ENCODE measurements at places on chromosomes 6 and 20.

- DNase-seq = no peak
Observed at GRCh38 chr20:17759449-17759848, 59.7 kb downstream of the BANF2 start.

- DNase-seq = no peak
Observed at GRCh38 chr20:9557411-9557810, 43.0 kb downstream of the LAMP5 start.

GRCh38 chr20:52682237-52682636 lies 289.9 kb upstream of the TSHZ2 start:
- DNase-seq = no peak

DNA sequence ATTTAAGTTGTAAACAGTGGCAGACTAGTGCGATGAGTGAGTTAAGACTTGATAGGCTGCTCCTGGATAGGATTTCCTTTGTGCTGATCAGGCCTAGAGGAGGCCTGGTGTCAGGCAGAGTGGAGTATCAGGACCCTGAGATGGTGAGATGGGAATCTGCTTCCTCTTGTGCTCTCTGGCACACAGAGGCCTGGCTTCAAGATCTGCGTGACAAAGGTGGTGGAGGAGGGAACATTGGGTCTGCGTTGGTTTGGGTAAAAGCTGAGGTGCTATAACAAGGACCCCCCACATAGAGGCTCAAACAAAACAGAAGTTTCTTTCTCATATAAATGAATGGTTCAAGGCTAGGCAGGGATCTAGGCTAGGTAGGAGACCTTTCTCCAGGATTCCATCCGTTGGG lies 20.3 kb downstream of the SCAND1 start:
- no peak for DNase-seq

DNA sequence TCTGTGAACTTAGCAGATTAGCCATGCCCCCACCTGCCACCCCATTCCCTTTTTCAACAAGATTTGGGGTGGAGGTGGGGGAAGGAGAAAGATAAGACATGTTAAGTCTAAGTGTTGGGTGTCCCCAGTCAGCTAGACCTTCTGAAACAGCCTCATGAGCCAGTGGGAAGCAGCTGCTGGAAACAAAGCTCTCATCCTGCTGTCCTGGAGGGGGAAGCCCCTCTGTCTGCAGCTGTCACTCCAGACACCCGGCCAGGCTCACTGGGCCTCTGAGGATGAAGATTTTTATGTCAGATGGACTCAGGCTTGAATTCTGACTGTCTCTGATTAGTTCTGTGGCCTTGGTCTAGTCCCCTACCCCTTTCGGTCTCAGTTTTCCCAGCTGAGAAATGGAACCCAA lies 1.1 kb downstream of the BPIFB3 start:
- no peak for DNase-seq

DNA sequence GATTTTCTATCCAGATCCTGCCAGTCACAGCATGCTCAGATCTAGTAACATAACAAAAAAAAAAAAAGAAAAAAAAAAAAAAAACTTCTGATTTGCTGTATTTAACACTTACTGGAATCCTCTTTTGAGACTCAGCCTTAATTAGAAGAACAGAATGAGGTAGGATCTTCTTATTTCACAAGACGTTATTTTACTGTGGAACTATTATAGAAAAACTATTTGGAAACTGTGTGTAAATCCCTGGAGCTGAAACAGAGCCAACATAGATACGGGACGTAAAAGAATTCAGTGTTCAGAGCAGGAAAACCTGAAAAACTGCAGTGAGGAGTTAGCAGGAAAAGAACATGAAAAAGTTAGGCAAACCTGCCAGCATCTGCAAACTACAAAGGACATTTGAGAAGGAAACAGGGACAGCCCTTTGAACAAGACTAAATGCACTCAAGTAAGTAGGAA lies 3.4 kb upstream of the ZNF217 start:
- no peak for DNase-seq

- no peak for DNase-seq
Observed at GRCh38 chr6:43276577-43277305, 21.3 kb upstream of the SLC22A7 start.

DNA sequence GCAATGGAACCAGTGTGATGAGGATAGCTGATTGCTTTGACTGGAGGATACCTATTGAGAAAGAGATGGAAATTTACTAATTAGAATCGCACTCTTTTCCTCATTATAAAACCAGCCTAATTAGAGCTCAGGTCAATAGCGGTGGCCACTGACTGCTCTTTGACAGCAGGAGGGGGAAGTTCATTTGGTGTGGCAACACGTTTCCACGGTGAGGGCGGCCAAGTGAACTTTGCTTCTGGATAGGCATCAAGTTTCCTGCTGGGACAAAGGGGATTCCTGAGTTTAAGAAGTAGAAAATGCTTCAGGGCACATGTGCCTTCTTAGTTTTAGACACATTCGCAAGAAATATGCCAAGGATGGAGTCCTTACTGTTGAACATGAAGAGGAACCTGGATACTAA lies 145.3 kb upstream of the NRN1 start:
- DNase-seq = no peak

DNA sequence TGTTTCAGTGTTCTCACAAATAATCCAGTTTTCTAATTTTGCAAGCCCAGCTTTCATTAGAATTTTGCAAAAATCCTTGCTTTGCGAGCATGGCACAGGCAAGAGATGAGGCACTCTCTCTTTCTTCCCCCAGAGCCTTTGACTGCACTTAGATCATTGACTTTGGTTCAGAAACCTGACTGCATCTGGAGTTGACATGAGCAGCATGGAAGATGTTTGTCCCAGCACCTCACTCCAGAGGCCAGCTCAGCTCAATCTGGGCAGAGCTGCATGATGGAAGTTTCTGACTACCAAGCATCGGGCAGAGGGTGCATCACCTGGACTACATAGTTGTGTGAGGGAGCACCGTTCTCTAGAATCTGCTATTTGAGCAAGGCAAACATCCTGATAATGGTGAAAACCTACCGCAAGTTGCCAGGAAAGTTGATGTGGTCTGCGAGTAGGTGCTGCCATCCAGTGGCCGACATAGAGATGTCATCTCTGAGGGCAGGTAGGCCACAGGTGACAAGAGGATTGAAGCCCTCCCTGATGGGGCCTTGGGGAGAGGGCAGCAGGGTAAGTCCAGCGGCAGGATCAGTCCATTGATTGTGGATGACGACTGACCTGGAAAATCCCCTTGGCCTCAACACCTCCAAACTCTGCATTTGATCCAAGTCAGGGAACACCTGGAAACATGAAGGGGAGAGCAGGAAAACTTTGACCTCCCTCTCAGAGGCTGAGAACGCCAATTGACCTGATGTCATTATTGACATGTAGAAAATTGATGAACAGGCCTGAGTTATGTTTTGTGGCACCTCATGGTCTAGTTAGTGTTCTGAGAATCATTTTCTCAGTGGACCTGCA lies 3.8 kb upstream of the LPA start:
- DNase-seq = no peak

DNA sequence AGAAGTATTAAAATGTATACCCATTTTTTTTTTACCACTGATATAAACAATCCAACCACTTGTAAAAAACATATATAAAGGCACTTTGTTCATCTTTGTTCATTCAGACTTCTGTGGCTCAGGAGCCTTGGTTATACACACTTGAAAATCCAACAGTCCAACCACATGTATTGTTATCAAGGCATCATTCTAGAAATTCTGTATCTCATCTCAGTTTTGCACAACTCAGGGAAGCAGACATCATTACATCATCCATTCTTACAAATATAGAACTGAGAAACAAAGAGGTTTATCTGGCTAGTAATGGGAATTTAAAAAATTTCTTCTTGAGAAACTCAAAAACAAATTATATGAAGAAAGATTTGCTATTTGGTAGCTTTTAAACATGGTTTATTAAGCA lies 88.1 kb downstream of the HMGCLL1 start:
- DNase-seq = no peak

DNA sequence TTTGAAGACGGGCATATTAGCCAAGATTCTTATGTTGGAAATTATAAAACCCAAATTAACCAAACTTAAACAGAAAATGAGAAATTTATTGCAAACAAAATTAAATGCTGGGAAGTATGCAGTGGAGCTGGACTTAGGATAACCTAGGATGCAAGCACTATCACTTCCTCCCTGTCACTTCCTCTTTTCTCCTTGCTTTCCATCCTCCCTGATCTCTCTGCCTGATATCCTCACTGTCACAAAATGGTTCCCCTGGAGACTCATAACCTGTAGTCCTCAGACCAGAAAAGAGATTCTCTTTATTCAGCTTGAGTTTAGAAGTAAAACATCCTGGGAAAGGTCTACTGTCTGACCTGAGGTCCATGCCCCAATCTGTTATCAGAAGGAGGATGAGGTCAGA lies 7.4 kb upstream of the KLHL32 start:
- DNase-seq = no peak

DNA sequence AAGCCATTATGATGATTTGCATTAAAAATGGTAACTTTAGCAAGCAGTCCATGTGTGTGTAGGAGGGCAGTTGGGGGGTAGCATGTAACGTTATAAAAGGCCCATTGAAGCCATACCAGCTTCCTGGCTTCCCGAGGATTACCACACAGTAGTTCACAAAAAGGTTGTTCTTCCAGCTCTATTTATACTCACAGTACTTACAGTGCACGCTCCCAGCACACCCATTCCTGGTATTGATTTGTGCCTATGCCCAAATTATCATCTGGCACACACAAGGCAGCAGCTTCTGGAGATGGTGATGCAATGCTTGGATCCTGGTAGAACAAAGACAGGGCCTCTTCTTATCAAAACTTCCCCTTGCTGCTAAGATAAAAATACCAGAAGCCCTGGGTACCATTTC lies 436.8 kb downstream of the HAO1 start:
- no peak for DNase-seq

GRCh38 chr6:56004426-56004825 lies 129.0 kb upstream of the BMP5 start:
- DNase-seq = no peak

DNA sequence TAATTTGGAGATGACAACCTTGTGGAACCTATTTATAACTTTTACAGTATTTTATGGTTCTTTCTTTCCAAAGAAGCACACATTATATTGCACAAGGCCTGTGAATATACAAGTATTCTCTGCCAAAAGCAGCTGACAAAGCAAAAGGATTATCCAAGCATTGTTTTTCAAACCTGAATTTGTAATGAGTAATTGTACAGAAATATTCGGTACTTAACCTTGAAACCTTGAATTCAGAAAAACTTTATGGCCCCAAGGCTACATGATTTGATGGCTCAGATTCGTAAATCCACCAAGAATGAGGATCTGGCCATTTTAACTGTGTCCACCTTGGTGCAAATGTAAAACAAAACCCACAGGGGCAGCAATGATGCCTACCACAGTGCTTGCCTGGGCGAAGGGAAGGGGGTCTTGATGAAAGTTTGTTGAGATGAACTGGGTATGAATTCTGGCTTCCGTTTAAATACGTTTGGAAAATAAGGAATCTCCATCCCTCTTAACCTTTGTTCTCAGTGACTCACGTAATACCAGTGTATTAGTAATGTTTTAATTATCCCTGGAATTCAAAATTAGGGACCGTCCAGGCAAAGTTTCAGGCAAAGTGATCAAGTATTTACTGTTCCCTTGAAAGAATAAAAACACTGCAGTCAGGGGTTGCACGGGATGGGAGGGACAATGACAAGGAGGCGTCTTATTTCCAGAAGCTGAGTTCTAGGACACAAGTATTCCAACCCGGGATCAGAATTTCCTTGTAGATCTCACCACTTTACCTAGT lies 2.7 kb upstream of the RBM24 start:
- DNase-seq = no peak

DNA sequence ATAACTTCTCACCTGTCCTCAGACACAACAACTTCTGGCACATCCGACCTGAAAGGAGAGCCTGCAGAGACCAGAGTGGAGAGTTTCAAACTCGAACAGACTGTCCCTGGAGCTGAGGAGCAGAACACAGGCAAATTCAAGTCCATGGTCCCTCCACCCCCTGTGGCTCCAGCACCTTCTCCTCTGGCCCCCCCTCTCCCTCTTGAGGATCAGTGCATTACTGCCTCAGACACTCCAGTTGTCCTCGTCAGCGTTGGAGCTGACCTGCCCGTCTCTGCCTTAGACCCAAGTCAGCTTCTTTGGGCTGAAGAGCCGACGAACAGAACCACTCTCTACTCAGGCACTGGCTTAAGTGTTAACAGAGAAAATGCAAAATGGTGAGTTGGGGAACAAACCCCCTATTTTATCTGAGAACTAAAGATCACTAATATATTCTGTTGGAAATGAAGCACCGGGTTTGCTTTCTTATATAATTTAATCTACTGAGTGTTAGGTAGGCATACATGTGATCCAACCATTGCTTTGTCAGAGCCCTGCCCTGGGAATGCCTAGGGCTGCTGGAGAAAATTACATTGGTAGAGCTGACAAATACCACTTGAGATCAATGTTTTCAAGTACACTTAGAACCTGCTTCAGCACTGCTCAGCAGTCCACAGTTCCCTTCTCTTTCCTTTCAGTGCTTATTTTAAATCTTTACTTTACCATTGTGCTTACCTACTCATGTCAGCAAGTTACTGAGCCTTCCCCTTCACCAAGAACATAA lies 77.5 kb upstream of the LTV1 start:
- DNase-seq = no peak

- DNase-seq = peak; percentile 94
Observed at GRCh38 chr6:3205913-3206312, 21.5 kb downstream of the TUBB2B start.

Data from AG09319 (cell line).